GM12878 (cell line): ENCODE measurements at places on chromosomes 7 and 10. TPM values are rescaled to one million over a fixed set of nuclear protein-coding genes. Genes with fewer than 3 reads are reported as not detected.

The PDK4 gene
- polyA plus RNA-seq: not detected in 2 replicates

DNA sequence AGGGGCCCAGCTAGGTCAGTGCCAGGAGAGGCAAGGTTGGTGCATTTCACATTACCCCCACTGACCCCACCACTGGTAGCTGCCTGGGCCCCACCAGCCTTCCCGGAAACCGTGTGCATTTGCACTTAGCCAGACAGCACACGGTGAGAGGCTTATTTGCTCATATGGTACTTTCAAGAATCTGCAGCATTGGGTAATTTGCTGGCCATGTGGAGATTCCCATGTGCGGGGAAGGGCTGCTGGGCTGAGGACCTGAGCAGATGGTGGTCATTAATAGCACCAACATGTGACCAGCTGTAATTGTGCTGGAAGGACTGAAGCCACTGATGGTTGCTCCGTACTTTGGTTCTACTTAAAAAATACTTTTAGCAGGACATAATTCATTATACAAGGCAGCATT, 323.8 kb downstream of the DPP6 start:
- H3K4me1 ChIP-seq: no peaks in the 10 kb centered on the region
- no peak overlapping the region for H3K4me3 ChIP-seq
- H3K27me3 ChIP-seq: no peaks in the 10 kb centered on the region
- H3K36me3 ChIP-seq: no peaks in the 10 kb centered on the region
- H3K27ac ChIP-seq: no peak overlapping the region
- DNase-seq: no peak

DNA sequence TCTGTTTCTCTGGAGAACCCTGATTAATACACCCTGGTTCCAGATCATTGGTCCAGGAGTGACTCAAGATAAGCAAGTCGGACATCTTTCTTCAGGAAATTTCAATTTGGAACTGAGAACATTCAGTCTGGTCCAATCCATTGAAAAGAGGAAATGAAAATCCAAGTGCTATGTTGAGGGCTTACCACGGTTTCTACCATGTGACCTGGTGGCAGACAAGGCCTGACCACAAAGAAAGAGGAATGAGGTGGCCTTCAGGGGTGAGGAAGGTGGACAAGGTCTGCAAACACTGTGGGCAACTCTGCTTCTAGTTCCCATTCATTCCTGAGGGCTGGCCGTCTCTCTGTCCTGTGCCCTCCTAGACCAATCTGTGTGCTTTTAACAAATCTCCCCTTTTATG, 149.2 kb upstream of the GHITM start:
- H3K27me3 ChIP-seq: no peaks in the 10 kb centered on the region
- peak overlapping the region; percentile 38 for H3K27ac ChIP-seq
- peaks cover 25% of the 10 kb centered on the region for H3K4me1 ChIP-seq
- peak; percentile 90 for DNase-seq
- H3K4me3 ChIP-seq: no peak overlapping the region

GRCh38 chr7:24143547-24143946, 140.4 kb upstream of the NPY start:
- H3K27me3 ChIP-seq: no peaks in the 10 kb centered on the region
- H3K36me3 ChIP-seq: no peaks in the 10 kb centered on the region
- no peaks in the 10 kb centered on the region for H3K4me1 ChIP-seq

DNA sequence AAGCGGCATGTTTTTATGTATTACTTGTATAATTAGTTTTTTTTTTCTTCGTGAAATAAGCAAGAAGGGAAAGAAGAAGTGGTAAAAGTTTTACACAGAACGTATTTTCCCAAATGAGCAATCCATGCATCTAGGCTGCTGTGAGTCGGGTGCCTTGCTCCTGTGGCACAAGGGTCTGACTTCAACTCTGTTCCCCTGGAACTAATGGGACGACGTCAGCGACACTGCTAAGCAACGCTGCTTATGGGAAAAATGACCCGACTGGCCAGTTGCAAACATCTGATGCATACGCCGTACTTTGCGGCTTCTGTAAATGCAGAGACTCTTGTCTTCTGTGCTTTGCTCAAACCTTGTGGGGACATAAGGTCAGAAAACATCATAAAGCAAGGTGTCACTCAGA, 66.3 kb downstream of the MPP7 start:
- no peak for DNase-seq
- no peaks in the 10 kb centered on the region for H3K27me3 ChIP-seq
- no peaks in the 10 kb centered on the region for H3K36me3 ChIP-seq

The CCZ1 gene
- 99.1 and 113 TPM in 2 replicates for polyA plus RNA-seq

The HYAL4 gene
- polyA plus RNA-seq: 0.37 and 0.61 TPM in 2 replicates

GRCh38 chr10:64379898-64380297, 858.7 kb downstream of the REEP3 start:
- H3K36me3 ChIP-seq: no peaks in the 10 kb centered on the region
- no peaks in the 10 kb centered on the region for H3K4me1 ChIP-seq
- no peak overlapping the region for H3K27ac ChIP-seq
- DNase-seq: no peak

DNA sequence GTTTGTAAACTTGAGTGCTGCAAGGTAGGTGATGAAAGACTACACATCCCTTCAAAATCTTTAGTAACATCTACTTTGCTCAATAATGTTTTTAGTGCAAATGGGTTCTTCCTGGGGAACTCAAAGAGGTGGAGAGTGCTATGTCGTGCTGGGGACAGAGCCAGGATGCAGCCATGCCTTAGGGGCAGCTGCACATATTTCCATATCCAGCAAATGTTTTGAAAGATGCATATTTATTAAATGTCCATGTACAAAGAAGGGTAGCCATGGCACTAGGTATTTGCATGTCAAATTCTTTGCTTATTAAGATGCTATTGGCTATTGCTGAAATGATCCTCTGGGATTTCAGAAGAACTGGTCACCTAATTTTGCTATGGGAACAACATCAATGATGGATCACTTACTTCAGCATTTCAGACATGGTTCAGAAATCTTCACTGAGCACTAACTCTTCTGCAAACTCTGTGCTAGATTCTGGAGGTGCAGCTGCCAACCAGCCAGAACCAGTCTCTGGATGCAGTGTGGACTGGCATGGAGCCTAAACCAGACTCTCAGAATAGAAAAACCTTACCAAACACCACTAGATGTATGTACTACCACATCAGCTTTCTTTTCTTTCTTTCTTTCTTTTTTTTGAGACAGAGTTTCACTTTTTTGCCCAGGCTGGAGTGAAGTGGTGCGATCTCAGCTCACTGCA, 31.7 kb upstream of the DNMBP start:
- peaks cover 43% of the 10 kb centered on the region for H3K4me1 ChIP-seq
- H3K27me3 ChIP-seq: no peaks in the 10 kb centered on the region
- H3K4me3 ChIP-seq: no peak overlapping the region

GRCh38 chr7:34848670-34849069, 188.6 kb downstream of the DPY19L1 start:
- H3K27me3 ChIP-seq: no peaks in the 10 kb centered on the region
- H3K4me1 ChIP-seq: no peaks in the 10 kb centered on the region
- H3K27ac ChIP-seq: no peak overlapping the region
- no peaks in the 10 kb centered on the region for H3K36me3 ChIP-seq
